ENCODE measurements at places on chromosomes 3 and 15.

DNA sequence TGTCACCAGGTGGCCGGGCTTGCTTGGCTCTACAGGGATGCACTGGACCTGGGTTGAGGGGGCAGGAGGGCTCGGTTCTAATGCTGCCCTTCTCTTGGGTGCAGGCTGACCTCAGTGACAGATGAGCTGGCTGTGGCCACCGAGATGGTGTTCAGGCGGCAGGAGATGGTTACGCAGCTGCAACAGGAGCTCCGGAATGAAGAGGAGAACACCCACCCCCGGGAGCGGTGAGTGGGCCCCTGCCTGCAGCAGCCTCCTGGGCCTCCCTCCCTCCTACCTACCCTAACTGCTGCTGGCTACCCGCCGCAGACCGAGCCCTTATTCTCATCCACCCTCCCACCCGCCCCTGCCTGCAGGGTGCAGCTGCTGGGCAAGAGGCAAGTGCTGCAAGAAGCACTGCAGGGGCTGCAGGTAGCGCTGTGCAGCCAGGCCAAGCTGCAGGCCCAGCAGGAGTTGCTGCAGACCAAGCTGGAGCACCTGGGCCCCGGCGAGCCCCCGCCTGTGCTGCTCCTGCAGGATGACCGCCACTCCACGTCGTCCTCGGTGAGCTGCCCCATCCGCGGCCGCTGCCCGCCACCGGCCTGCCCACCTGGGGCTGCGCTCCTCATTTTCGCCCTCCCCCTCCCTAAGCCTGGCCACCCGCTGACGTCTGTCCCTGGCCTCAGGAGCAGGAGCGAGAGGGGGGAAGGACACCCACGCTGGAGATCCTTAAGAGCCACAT lies 5.6 kb downstream of the FES start:
- no peak for DNase-seq

- DNase-seq: no peak
Measured at GRCh38 chr15:101407439-101407838, 82.1 kb downstream of the PCSK6 start.

- no peak for DNase-seq
Measured at GRCh38 chr15:22917556-22917955, 62.6 kb downstream of the CYFIP1 start.

DNA sequence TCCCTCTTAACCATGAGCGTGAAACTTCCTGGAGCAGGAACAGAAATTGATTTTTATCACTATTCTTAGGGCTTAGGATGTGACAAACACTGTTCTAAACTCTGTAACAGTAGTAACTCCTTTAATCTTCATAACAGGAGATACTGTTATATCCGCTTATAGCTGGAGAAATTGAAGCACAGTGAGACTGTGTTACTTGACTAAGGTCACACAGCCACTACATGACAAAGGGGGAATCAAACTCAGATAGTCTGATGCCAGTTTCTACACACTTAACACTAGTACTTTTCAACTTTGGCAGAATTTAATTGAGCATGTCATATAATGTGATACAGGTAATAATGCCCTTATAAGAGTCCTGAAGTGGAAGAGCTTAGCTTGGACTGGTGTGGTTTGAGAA lies 800 bp upstream of the TARS3 start:
- DNase-seq: no peak
